ENCODE measurements at places on chromosomes 6 and 20. TPM values are rescaled to one million over a fixed set of nuclear protein-coding genes. Genes with fewer than 3 reads are reported as not detected.

Gene EFHC1
- total RNA-seq, result 20.2 TPM

DNA sequence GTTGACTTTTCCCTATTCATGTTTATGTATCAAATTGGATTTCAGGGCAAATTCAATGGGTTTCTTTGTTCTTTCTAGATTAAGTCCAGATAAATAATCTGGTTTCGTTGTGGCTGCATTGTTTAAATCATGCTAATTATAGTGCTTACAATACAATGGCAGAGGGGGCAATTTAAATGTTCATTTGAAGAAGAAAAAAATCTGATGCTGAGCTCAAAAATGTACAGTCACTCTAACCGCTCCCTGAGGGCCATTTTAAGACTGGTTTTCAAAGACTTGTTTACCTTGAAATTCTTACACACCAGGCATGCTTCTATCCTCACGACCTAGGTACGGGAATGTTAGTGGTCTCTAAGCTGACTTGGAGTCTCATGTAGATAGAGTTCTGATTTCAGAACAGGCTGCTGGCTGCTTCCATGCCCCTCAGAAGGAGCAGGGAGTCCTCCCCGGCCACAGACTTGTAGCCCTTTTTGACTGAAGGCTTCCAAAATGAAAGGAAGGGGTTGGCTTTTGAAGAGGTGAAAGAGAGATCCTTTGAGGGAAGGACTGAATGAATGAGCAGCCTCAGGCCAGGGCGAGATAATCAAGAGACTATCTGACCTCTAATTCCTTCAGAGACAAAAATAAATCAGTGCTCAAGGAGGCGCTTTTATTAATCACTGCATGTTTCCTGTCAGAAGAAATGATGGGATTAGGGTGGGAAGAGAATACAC, 86.1 kb upstream of the ZNF217 start:
- no peak for DNase-seq
- peak overlapping the region; percentile 21 for H3K27ac ChIP-seq
- H3K4me3 ChIP-seq, result no peak overlapping the region
- H3K36me3 ChIP-seq, result no peaks in the 10 kb centered on the region

GRCh38 chr20:63804308-63804636, 26.8 kb downstream of the ZBTB46 start:
- H3K4me1 ChIP-seq, result no peaks in the 10 kb centered on the region
- no peak for DNase-seq
- H3K27ac ChIP-seq, result no peak overlapping the region

GRCh38 chr20:58716476-58717277, 24.1 kb downstream of the NPEPL1 start:
- no peaks in the 10 kb centered on the region for H3K36me3 ChIP-seq
- peak; percentile 17 for DNase-seq
- H3K27ac ChIP-seq, result no peak overlapping the region
- H3K27me3 ChIP-seq, result no peaks in the 10 kb centered on the region
- no peaks in the 10 kb centered on the region for H3K4me1 ChIP-seq

Gene NKAIN4
- not detected for total RNA-seq

- H3K4me3 ChIP-seq, result no peak overlapping the region
- H3K27ac ChIP-seq, result peak overlapping the region; percentile 78
- H3K36me3 ChIP-seq, result no peaks in the 10 kb centered on the region
- DNase-seq, result peak; percentile 71
Measured at GRCh38 chr20:47704746-47705496, 80.4 kb downstream of the SULF2 start.

DNA sequence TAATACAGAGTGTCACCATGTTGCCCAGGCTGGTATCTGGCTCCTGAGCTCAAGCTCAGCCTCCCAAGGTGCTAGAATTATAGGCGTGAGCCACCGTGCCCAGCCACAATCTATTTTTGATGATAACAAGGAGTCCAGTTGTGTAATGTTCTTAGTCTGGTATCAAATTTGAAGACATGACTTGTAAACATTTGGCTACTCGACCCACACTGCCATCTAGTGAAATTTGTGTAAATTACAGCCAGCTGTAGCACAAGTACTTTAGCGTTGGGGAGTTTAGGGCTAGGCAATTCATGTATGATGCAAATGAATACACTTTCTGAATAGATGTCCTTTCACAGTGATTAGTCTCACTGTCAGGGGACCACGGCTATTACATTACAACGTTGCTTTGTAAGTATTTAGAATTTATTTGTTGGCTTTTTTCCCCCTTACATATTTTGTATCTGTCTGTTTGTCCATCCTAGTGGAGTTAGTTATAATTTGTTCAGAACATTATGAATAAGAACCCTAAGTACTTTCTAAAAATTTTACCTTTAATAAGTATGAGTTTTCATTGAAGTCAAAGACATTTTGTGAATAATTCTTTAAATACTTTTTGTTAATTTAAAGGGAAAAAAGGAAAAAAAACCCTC, 139.7 kb downstream of the PRDM13 start:
- no peaks in the 10 kb centered on the region for H3K27me3 ChIP-seq
- H3K4me1 ChIP-seq, result no peaks in the 10 kb centered on the region
- no peak overlapping the region for H3K27ac ChIP-seq
- H3K36me3 ChIP-seq, result no peaks in the 10 kb centered on the region
- H3K4me3 ChIP-seq, result no peak overlapping the region

Gene KCNB1
- total RNA-seq, result 0.29 TPM

Gene PDE7B
- total RNA-seq, result 16.5 TPM

Gene SMLR1
- total RNA-seq, result not detected

Gene UBE2C
- total RNA-seq, result not detected

Gene BPIFB2
- not detected for total RNA-seq

Gene PRDM13
- total RNA-seq, result not detected

Gene ADAT2
- 26.1 TPM for total RNA-seq

GRCh38 chr20:20710443-20711315, 1.8 kb downstream of the RALGAPA2 start:
- H3K4me1 ChIP-seq, result no peaks in the 10 kb centered on the region
- H3K36me3 ChIP-seq, result no peaks in the 10 kb centered on the region
- H3K27ac ChIP-seq, result peak overlapping the region; percentile 90
- DNase-seq, result no peak

- DNase-seq, result no peak
- peaks cover 21% of the 10 kb centered on the region for H3K27me3 ChIP-seq
- no peak overlapping the region for H3K27ac ChIP-seq
- no peaks in the 10 kb centered on the region for H3K4me1 ChIP-seq
- no peaks in the 10 kb centered on the region for H3K36me3 ChIP-seq
- H3K4me3 ChIP-seq, result no peak overlapping the region
Measured at GRCh38 chr6:30172681-30173080, 9.3 kb downstream of the TRIM15 start.

DNA sequence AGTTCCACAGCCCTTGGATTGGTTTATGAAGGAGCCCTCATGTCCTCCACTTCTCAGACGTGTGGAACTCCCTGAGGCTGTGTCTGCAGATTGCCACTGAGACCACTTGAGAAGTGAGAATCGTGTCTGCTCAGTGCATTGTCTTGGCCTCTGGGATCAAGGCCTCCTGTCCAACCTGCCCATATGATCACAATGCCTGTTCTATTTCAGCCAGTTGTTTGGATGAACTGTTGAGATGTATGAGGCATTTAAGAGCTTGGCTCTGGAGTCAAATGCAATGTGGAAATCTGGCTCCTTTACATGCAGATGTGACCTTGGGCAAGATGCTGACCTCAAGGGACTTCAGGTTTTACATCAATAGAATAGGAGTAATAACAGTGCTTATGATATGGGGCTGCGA, 125.9 kb downstream of the SLC24A3 start:
- no peaks in the 10 kb centered on the region for H3K36me3 ChIP-seq
- no peaks in the 10 kb centered on the region for H3K27me3 ChIP-seq
- H3K27ac ChIP-seq, result no peak overlapping the region
- H3K4me3 ChIP-seq, result no peak overlapping the region
- DNase-seq, result no peak

Gene CALHM4
- not detected for total RNA-seq

Gene SLC17A1
- not detected for total RNA-seq

- DNase-seq, result no peak
- no peak overlapping the region for H3K27ac ChIP-seq
- no peaks in the 10 kb centered on the region for H3K27me3 ChIP-seq
- H3K4me3 ChIP-seq, result no peak overlapping the region
Measured at GRCh38 chr20:33516882-33517281, 27.0 kb downstream of the CBFA2T2 start.

Gene SCP2D1
- total RNA-seq, result not detected

DNA sequence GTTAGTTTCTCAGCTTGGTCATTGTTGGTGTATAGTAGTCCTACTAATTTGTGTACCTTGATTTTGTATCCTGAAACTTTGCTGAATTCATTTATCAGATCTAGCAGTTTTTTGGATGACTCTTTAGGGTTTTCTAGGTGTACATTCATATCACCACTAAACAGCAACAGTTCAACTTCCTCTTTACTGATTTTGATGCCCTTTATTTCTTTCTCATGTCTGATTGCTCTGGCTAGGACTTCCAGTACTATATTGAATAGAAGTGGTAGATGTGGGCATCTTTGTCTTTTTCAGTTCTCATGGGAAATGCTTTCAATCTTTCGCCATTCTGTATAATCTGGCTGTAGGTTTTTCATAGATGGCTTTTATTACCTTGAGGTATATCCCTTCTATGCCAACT, 61.3 kb upstream of the HEY2 start:
- no peaks in the 10 kb centered on the region for H3K36me3 ChIP-seq
- no peak overlapping the region for H3K4me3 ChIP-seq
- H3K27ac ChIP-seq, result no peak overlapping the region
- no peaks in the 10 kb centered on the region for H3K27me3 ChIP-seq

Gene ZNF165
- 1.1 TPM for total RNA-seq

GRCh38 chr6:10883312-10884244, 1.7 kb upstream of the GCM2 start:
- H3K4me1 ChIP-seq, result no peaks in the 10 kb centered on the region
- H3K27ac ChIP-seq, result no peak overlapping the region
- H3K27me3 ChIP-seq, result no peaks in the 10 kb centered on the region
- DNase-seq, result no peak
- no peak overlapping the region for H3K4me3 ChIP-seq

DNA sequence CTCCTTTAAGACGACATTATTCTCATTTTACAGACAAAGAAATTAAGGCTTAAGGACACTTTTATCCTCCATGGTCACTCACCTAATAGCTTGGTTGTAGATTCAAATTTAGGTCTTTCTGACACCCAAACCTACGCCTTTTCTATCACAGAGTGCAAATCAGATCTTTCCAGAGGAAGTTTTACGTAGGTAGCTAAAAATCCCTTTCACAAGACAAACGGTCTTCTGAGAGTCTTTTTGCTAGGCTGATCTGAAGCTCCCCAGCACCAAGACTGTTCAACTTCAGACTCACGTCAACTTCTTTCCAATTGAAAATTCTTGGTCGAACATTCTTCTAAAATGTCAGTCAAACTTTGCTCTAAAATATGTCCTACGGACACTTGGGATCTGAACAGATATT, 46.5 kb downstream of the BLOC1S5 start:
- H3K27me3 ChIP-seq, result no peaks in the 10 kb centered on the region
- no peak for DNase-seq
- H3K4me1 ChIP-seq, result no peaks in the 10 kb centered on the region
- no peaks in the 10 kb centered on the region for H3K36me3 ChIP-seq
- H3K4me3 ChIP-seq, result no peak overlapping the region

Gene EEF1E1
- total RNA-seq, result 21.3 TPM

Gene C4A
- 100 TPM for total RNA-seq

GRCh38 chr6:108768792-108769524, 79.3 kb upstream of the ARMC2 start:
- no peak overlapping the region for H3K4me3 ChIP-seq
- no peak overlapping the region for H3K27ac ChIP-seq
- H3K27me3 ChIP-seq, result no peaks in the 10 kb centered on the region
- no peak for DNase-seq
- no peaks in the 10 kb centered on the region for H3K4me1 ChIP-seq

GRCh38 chr6:167781066-167781767, 45.5 kb upstream of the AFDN start:
- H3K4me1 ChIP-seq, result no peaks in the 10 kb centered on the region
- no peak overlapping the region for H3K27ac ChIP-seq
- H3K27me3 ChIP-seq, result no peaks in the 10 kb centered on the region
- no peak overlapping the region for H3K4me3 ChIP-seq
- no peak for DNase-seq
- no peaks in the 10 kb centered on the region for H3K36me3 ChIP-seq

Gene GMEB2
- 9.7 TPM for total RNA-seq

- H3K4me3 ChIP-seq, result no peak overlapping the region
- H3K36me3 ChIP-seq, result no peaks in the 10 kb centered on the region
- H3K27ac ChIP-seq, result no peak overlapping the region
- no peaks in the 10 kb centered on the region for H3K27me3 ChIP-seq
- peaks cover 3% of the 10 kb centered on the region for H3K4me1 ChIP-seq
Measured at GRCh38 chr6:322940-323729, 30.8 kb downstream of the DUSP22 start.

- DNase-seq, result peak; percentile 25
- no peak overlapping the region for H3K27ac ChIP-seq
- no peak overlapping the region for H3K4me3 ChIP-seq
- H3K4me1 ChIP-seq, result no peaks in the 10 kb centered on the region
- H3K27me3 ChIP-seq, result no peaks in the 10 kb centered on the region
Measured at GRCh38 chr6:56713254-56713672, 70.6 kb upstream of the DST start.

DNA sequence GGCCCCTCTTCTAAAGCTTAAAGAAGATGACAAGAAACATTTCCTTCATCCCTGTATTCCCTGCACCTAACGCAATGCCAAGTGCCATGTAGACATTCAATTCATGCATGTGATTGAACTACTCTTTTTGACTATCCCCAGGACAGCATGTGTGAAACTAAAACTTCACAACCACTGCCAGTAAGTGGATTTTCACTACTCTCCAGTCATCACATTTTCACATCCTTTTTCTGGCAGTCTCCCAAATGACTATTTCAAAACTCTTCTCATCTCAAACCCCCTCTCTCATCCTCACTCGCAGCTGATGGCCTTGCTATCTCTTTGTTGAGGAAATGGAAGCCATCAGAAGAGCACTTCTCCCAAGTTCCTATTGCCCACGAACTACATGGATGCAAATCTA, 122.6 kb downstream of the OPRM1 start:
- H3K36me3 ChIP-seq, result no peaks in the 10 kb centered on the region
- no peak overlapping the region for H3K27ac ChIP-seq
- no peak for DNase-seq
- H3K4me1 ChIP-seq, result no peaks in the 10 kb centered on the region
- H3K27me3 ChIP-seq, result no peaks in the 10 kb centered on the region

- no peak for DNase-seq
- H3K4me1 ChIP-seq, result no peaks in the 10 kb centered on the region
- no peaks in the 10 kb centered on the region for H3K27me3 ChIP-seq
- H3K27ac ChIP-seq, result no peak overlapping the region
Measured at GRCh38 chr6:113102761-113103160, 754.4 kb upstream of the MARCKS start.

DNA sequence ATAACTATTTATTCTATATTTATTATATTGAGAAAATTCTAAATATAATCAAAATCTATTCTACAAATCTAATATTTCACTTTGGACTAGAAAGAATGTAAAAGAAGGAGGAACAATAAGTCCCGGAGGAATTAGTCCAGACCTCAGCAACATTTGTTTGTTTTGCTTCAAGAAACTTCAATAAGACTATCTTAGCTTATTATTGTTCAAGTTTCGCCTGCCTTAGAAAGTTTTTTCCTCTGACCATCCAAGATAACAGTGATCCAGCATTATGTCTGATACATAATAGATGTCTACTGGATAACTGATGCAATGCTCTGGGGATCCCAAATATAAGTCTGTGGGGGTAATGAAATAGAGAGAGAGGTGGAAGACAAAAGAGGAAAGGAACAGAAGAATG, 28.7 kb upstream of the NT5E start:
- no peaks in the 10 kb centered on the region for H3K36me3 ChIP-seq
- no peak for DNase-seq
- no peaks in the 10 kb centered on the region for H3K27me3 ChIP-seq

Data from uterus (tissue), 4 donors.